ENCODE measurements at places on chromosomes 3 and 15. TPM values are rescaled to one million over a fixed set of nuclear protein-coding genes. Genes with fewer than 3 reads are reported as not detected.

Gene SLC12A1
- not detected for total RNA-seq

Gene IQCH
- total RNA-seq, result 0.60 TPM

Gene IL5RA
- not detected for total RNA-seq

Gene SLC22A14
- total RNA-seq, result not detected

Gene ZNF385D
- 0.60 TPM for total RNA-seq

Gene CHRNB4
- total RNA-seq, result not detected

Gene CCDC54
- total RNA-seq, result not detected

Gene NR2E3
- total RNA-seq, result not detected

Gene GABRB3
- 1.3 TPM for total RNA-seq

Gene THRB
- 3.3 TPM for total RNA-seq

Gene ATP13A4
- total RNA-seq, result 0.35 TPM

Gene ERC2
- total RNA-seq, result not detected

Gene LSM3
- 10.3 TPM for total RNA-seq

Gene MESP1
- total RNA-seq, result 0.26 TPM

Gene MYLK
- total RNA-seq, result 7.3 TPM

Gene FYCO1
- total RNA-seq, result 14.0 TPM

Gene ARHGAP11A
- total RNA-seq, result 2.3 TPM

Gene PROS1
- total RNA-seq, result 157 TPM

Gene CHL1
- under 0.01 TPM for total RNA-seq

Gene ZPLD1
- total RNA-seq, result not detected

Gene HMG20A
- 24.0 TPM for total RNA-seq

Gene EHD4
- 6.9 TPM for total RNA-seq

Gene CYP1A1
- total RNA-seq, result not detected

Gene NISCH
- 43.8 TPM for total RNA-seq

Gene GPR87
- total RNA-seq, result not detected

Gene KCNMB2
- not detected for total RNA-seq
